ENCODE measurements at places on chromosomes 12 and 14.

DNA sequence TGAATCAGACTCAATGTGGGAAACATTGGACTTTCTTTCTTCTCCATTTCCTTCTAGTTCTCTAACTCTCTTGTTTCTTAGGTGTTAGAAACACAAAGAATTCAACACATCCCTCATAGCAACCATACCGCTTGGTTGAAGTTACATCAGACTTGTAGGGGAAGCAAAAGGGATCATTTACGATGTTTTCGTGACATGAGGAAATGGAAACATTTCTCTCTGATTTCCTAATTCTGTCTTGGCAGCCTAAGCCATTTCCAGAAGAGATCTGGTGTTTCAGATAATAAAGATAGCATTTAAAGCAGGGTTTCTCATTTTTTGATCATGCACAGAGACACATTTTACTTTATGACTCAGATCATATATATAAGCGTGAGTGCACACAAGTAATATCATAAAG is 202.0 kb downstream of the TMEM132C start:
- DNase-seq, result no peak

DNA sequence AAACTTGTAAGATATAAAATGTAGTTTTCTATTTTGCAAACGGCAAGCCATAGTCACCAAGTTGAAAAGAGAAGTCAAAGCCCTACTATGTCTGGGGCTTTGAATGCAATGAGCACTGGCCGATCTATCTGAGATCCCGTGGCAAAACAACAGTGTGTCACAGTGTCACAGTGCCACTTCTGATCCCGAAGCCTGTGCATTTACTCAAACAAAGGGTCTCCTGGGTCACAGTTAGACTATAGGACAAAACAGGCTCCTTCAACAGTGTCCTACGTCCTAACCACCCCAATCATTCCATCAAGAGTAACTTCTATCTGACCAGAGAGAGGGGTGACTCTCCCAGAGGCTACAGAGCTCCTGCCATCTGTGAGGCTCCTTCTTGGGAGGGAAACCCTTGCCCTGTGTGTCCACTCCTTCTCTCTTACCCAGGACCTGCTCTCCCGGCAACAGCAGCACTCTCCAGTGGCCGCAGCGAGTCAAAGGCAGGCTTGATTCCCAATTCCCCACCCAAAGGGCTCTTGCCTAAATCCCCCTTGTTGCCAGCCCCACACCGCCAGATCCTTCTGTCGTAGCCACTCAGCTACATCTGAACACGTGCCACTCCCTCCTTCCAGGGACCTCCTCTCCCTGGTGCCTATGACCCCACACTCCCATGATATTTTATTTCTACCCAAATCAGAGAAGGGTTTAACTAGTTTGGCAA is 14.0 kb upstream of the SELPLG start:
- DNase-seq, result no peak

DNA sequence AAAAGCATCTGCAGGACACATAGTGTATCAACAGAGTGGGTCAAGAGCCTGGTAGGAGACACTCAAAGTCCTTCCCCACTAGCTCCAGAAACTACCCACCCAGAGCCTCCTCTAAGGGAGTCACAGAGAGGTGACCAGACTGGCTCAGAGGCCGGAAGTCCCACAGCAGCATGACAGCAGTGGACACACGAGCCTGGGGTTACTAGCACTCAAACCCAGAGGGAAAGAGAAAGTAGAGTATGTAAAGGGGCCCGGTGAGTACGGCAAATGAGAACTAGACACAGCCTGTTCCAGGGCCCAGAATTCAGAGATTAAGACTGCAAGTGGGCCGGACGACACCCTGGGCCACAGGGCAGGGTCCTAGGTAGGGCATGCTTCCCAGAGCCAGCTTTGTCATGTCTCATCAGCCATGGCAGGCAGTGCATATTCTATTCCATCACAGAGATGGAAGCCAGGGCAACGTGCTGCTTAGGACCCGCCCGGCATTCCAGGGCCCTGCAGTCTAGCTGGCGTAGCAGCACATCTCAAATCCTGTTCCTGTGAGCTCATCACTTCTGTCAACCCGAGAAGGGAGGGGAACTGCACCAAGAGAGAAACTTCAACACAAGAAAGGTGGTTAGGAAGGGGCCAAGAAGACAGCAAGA is 4.2 kb downstream of the IFFO1 start:
- DNase-seq, result no peak

DNA sequence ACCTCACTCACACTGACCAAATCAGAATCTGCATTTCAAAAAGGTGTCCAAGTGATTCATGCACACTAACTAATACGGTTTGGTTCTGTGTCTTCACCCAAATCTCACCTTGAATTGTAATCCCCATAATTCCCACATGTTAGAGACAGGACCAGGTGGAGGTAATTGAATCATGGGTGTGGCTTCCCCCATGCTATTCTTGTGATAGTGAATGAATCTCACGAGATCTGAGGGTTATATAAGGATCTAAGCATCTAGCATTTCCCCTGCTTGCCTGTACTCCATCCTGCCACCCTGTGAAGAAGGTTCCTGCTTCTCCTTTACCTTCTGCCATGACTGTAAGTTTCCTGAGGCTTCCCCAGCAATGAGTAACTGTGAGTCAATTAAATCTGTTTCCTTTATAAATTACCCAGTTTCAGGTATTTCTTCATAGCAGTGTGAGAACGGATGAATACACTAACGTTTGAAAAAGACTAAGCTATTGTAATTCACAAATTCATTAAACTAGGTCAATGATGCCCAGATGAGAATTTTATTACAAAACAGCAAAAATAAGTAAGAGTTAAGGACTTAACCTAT is 759.1 kb downstream of the GALC start:
- no peak for DNase-seq

Measured in NCI-H1694 treated with DMSO at 0.1 percent for 48 hours (cell line).